ENCODE measurements at places on chromosomes 3 and 15.

DNA sequence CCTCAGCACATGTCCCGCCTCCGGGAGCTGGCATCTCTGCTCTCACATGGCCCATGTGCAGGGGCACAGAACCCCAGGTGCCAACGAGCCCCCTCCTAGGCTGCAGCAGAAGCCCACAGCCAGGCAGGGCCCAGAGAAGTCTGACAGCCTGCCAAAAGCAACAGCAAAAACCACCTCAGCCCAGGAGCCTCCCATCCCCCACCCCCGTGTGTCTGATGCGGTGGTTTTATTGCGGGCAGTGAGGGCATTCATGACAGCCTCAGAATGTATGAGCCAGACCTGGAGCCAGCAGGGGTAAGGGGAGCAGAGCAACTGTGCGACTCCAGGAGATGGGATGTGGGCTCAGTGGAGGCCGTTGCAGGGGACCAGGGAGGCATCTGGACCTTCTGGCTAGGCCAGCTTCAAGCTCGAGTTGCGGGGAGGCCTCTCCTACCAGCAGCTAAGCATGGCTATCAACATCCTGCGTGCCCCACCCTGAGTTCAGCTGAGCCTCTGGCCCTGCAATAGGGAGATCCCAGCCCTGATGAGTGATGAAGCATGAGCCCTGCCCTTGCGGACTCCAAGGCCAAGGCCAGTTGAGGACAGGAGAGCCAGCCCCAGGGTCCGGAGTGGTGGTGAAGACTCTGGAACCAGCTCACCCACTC lies 52.5 kb downstream of the CYP11A1 start:
- DNase-seq = no peak

DNA sequence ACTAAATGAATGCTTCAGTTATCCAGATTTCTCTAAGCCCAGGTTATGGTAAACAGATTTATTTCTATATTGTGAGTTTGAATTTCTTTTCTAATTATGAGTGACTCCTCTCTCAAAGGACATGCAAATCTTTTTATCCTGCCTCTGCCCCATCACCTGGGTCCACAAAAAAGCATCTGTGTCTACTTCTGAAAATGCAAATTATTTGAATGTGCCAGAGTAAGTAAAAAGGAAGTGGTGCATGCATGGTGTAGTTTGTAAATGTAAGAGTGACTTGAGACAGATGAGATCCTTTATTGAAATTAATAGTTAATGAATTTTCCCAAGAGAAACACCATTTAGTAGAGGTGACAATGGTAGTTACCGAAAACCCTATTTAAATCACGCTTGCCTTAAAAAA lies 26.9 kb downstream of the MCTP2 start:
- no peak for DNase-seq

DNA sequence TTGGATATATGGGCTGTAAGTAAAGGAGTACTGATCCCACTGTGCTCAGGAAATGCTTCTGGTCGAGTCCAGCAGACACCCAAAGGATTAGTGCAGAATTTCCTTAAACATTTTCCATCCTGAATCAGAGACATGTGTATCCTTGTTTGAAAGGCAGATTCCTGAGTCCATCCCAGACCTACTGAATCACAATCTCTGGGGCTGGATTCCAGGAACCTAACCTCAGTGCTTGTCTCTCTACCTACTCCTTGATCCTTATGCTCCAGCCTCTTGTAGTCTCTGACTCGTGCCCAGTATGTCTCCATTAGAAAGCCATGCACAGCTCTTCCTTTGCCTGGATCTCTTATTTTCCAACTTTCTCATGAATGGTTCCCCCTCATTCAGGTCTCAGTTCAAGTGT lies 585.8 kb downstream of the NLGN1 start:
- DNase-seq = no peak

GRCh38 chr15:48999314-48999713 lies 35.6 kb upstream of the SHC4 start:
- no peak for DNase-seq

DNA sequence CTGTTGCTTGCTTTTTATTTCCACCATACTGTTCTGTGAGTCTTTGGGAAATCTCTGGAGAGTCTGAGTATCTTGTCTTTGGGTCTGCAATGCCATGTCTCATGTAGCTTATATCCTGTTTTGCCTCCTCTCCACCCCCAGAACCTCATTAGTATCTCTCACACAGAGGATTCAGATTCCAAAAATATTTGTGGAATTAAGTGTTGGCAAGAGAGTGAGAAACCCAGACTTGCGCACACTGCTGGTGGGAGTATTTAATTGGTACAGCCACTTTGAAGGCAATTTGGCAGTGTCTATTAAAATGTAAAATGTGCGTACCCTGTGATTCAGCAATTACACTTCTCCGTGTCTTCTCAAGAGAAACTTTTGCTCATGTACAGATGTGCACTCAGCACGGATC lies 68.6 kb downstream of the ZNF621 start:
- no peak for DNase-seq

- DNase-seq = no peak
Measured at GRCh38 chr3:113018536-113019181, 27.9 kb downstream of the GTPBP8 start.

DNA sequence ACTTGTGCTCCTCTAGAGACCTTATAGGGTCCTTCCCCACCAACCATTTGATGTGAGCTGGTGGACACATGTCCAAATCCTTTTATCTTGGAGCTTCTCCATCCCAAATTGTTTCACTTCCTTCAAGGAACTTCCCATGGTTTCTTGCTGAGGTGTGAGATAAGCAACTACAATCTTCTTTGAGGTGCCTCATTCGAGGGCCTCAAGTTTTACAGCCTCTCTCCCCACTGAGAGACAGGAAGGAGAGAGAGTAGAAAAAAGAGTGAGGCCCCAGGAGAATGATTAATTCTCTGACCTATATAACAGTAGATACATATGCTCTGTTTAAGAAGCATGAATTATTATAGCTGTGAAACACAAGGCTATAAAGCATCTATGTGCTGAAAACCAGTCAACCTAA lies 70.5 kb downstream of the SUMF1 start:
- no peak for DNase-seq

DNA sequence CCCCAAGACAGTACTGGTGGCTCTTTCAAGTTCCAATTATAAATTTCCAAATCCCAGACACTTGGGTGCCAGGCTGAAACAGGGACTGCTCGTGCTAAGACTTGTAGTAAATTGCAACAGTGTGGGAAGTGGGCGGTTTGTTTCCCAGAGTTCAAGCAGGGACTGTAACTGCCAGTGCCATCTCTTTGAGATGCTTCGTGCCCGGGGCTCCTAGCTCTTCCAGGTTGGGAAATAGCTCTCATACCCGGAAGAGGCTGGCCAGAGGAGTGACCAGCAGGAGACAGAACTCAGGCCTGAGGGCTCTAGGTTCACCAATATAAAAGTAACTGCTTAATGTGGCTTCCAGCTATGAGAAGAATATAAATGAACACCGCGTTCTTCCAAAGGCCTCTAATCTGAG lies 54.0 kb upstream of the NEO1 start:
- no peak for DNase-seq

DNA sequence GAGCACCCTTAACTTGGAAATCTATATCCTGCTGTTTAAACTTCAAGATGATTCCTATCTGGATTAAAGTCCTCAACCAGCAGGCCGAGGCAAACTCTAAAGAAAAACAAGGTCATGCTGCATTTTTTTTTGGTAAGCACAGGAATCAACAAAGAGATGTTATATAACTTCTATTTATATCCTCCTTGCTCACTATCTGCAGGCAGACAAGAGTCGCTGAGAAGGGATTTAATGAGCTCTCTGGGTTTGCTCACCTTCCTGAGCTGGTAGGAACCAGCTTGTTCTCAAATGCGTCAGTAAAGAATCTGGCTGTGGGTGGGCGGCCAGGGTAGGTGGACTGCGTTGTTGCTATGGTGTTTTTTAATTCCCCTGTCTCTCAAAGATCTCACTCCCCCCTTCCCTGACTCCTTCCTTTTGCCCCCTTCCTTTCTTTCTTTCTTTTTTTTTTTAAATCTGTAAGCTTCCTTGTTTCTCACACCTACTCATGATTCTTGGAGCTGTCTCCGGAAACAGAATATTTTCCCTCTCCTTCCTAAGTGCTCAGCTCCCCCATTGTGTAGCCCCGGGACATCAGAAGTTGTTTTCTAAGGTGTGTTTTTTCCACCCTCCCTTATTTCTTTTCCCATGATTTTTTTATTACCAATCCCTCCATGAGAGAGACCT lies 228.8 kb upstream of the BHLHE40 start:
- no peak for DNase-seq

- no peak for DNase-seq
Measured at GRCh38 chr3:136836511-136837156, 17.7 kb downstream of the SLC35G2 start.

DNA sequence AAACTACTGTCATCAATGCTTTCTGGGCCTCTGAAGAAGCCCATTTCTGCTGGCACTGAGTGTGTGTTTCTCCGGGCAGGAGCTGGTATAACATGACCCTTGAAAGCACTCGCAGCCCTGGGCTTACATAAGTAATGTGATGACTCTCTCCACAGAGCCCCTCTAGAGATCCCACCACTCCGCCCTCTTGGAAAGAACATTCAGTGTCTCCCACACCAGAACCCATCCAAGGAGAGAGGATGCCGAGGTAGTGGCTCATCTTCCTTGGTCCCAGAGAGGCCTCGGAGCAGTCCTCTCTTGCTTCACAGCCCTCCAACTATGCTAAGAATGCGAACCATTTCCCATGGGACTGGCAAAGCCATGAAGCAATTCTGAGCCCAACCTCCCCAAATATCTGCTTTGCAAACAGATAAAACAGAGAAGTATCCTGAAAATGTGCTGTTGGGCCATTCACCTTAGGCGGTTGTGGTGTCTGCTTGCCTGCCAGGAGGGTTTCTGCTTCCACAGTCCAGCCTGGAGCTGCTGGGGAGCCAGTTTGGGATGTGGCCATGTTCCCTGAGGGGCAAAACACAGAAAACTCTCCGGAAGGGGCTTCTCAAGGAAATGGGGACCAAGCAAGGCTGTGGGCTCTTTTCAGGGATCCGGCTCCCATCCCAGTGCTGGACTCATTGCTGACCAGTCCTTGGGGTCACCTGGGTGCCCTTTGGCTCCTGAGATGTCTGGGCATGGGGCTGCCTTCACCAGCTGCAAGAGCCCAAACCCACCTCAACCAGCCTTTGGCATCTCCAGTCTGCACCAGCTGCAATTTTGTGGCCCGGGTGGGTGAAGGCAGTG lies 47.3 kb downstream of the AMOTL2 start:
- no peak for DNase-seq

GRCh38 chr3:18635215-18635614 lies 210.1 kb upstream of the SATB1 start:
- no peak for DNase-seq

DNA sequence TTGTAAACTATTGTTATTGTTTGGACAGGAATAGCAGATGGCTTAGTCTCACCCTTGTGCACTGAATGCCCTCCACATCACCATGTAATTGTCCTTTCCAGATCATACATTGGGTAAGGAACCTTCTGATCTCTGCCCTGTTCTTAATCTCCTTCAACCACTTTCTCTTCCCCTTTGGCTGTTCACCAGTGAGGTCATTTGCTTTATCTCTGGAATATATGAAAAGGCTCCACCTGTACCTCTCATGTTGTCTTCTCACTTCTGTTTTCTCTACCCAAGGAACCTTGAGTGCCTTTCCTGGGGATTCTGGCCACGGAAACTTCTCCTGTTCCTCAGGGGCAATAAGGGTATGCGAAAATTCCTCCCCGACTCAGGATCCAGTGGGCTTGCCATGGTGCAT lies 28.5 kb downstream of the MCTP2 start:
- no peak for DNase-seq

DNA sequence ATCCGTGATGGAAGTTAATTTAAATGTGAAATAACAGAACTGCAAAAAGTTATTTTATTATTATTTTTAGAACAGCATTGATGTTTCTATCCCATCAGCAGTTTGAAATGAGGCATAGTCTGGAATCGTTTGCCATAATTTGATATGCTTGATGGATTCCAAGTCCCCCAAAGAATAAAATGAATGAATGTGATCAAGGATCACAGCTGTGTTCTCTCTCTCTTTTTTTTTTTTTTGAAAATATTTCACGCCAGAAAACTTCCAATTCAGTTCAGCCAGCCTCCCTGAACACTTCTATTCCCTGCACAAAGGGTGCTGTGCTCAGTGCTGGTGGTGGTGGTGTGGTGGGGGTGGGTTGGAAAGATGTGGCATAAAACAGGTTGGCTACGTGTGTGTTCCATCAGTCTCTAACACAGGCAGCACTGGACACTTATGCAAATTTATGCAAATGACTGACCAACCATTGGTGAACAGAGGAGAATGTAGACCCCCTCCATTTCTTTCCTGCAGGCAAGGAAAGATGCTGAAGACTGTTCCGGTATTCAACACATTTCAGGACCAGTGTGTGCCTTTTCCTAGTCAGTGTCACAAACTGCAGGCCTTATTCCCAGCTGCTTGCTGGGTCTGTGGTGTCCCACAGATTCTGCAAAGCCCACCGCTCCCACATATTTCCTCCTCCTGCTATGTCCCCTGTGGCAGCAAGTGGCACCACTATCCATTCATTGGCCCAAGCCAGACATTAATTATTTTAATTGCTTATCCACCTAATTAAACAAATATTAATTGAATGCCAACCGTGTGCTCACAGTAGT lies 10.6 kb downstream of the ARNT2 start:
- DNase-seq = no peak

DNA sequence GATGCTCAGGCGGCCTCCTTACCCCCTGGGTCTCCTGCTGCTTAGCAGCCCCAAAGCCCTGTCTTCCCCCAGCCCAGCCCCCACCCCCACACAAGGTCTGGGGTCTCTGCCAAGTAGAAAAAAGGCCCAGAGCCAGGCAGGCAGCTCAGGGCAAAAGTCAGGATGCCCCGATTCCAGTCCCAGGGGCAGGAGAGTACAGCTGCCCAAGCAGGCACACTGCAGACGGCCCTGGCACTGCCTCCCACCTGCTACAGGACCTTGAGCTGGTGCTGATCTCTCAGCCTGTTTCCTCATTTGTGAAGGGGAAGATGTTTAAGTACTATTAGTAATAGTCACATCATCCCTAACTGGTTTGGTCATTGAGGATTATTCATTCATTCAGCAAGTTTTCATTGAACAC lies 12.6 kb downstream of the TMEM43 start:
- no peak for DNase-seq

DNA sequence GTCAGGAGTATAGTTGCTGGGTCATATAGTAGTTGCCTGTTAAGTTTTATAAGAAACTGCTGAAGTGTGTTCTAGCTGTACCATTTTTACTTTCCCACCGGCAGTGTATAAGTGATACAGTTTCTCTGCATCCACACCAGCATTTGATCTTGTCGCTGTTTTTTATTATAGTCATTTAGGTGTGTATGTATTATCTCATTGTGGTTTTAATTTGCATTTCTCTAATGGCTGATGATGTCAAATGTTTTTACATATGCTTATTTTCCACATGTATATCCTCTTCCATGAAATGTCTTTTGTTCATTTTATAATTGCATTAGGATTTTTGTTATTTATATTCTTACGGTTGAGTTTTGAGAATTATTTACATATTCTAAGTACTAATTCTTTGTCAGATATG lies 254.3 kb downstream of the CLSTN2 start:
- no peak for DNase-seq

GRCh38 chr15:32899126-32899596 lies 181.4 kb downstream of the GREM1 start:
- no peak for DNase-seq

- no peak for DNase-seq
Measured at GRCh38 chr3:70716832-70717231, 404.4 kb upstream of the MDFIC2 start.

Data from activated CD4-positive, alpha-beta T cell treated with anti-CD3 and anti-CD28 coated beads for 4 hours (primary cell).